ENCODE measurements at places on chromosomes 6 and 20.

- DNase-seq, result no peak
Measured at GRCh38 chr6:136866872-136867416, 44.6 kb downstream of the PEX7 start.

- DNase-seq, result no peak
Measured at GRCh38 chr20:57672164-57672563, 37.7 kb downstream of the PMEPA1 start.

GRCh38 chr6:39189915-39190544, 39.2 kb downstream of the KCNK5 start:
- peak; percentile 26 for DNase-seq

- DNase-seq, result no peak
Measured at GRCh38 chr6:113343940-113344339, 513.2 kb upstream of the MARCKS start.

DNA sequence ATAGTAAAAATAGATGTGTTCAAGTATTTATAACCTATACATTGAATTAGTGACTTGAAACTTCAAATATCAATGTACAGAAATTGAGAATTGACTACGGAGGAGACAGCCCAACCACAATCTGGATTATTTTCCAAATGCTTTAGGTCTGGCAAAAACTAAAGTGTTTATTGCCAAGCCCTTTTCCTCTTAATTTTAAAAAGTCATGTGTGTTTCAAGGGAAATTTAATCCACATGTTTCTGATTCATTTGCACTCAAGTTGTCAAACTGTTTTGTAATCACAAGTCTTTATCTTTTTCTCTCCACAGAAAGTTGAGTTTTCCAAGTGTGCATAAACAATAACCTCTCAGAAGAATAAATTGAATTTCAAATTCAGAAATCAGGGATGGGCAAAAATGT, 350.8 kb upstream of the RSPO3 start:
- no peak for DNase-seq

DNA sequence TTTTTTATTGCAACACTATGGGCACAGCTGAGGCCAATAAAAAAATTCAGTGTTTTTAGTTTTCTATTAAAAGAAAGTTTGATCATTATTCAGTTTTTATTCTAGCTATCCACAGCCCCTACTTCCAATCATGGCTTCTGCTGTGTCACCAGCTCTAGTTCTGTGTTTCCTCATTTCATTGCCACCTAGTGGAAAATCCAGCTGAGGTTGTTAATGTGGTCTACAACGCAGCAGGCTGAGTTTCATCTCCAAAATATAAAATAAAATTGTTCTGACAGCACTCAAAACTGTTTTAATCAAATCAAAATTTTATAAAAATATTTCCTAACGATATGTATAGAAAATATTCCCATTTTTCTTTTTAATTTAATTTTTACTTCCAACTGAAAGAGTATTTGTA, 13.6 kb downstream of the COL9A1 start:
- DNase-seq, result no peak

DNA sequence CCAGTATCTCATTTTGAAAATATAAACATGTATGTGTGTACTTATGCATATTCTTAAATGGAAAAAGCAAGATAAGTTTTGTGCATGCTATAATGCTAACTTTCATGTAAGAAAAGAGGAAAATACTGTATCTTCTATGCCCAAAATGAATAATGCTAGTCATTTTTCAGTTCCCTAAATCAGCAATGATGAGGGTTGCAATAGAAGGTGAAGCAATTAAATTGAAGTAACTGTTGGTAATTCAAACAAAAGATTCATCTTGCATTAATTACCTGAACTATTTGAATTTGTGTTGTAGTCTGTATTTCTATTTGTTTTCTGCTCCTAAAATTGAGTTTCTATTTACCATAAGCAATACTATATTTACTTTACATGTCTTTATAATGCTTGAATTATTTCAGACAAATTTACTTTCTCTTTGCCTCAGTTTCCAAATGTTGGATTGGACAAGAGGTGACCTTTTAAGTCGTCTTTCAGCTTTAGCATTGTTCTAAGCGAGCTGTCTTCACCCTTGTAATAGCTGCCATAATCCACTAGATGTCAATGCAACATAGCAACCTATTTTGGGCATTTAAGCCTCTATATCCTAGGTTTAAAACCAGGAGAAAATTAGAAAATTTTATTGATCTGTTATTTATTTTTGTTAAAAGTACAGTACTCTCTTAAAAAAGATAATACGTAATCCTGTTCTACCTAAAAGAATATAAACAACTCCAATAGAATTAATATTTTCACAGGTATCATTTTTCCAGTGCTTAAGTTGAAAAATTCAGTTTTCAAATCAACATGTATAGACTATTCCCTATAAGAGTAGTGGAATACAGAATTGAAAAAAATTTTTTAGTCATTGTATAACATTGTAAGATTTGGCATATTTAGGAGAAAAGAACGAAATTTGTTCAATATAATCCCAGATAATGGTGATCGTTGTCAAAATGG, 52.3 kb upstream of the IFNGR1 start:
- DNase-seq, result peak; percentile 70

DNA sequence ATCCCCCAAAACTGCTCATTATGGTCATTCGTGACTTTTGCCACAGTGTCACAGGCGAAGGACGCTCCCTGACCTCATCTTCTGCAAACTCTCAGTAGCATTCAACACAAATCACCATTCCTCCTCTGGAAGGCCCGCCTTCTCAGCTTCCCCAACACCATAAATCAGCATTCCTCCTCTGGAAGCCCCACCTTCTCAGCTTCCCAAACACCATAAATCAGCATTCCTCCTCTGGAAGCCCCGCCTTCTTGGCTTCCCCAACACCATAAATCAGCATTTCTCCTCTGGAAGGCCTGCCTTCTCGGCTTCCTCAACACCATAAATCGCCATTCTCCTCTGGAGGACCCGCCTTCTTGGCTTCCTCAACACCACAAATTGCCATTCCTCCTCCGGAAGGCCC, 288.0 kb upstream of the AGPAT4 start:
- DNase-seq, result no peak

GRCh38 chr6:159212525-159213280, 43.5 kb downstream of the FNDC1 start:
- no peak for DNase-seq

Measured in bronchial epithelial cell (primary cell).